ENCODE measurements at places on chromosomes 11 and 22. TPM values are rescaled to one million over a fixed set of nuclear protein-coding genes. Genes with fewer than 3 reads are reported as not detected.

MS4A15 gene
- not detected for polyA plus RNA-seq

NR1H3 gene
- polyA plus RNA-seq, result 8.4 TPM

FAT3 gene
- polyA plus RNA-seq, result not detected

OR52I2 gene
- not detected for polyA plus RNA-seq

PAMR1 gene
- not detected for polyA plus RNA-seq

Data from B cell (primary cell).